Stimulated activated CD8-positive, alpha-beta memory T cell treated with anti-CD3 and anti-CD28 coated beads, Interleukin-4, amount 100 ng/mL, for 48 hours (primary cell): ENCODE measurements at places on chromosomes 6 and 20.

- DNase-seq = no peak
These were observed 469.1 kb downstream of the BTBD3 start for GRCh38 chr20:12386821-12387220.

DNA sequence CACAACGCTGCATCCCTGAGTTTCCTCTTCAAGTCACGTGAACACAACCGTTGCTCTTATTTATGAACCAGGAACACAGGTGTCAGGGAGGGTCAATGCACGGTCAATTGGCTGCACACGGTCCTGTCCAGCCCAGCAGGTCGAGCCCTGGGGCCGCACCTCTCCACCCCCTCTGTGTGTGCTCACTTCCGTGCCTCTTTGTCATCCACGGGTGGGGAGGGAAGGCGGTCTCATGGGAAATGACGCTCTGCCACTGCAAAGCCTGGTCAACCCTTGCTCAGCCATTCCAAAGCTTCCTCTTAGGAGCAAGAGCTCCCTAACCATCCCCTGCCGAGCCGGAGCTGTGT is 38.7 kb downstream of the DACT2 start:
- DNase-seq = no peak

- no peak for DNase-seq
These were observed 218.7 kb downstream of the TRDN start for GRCh38 chr6:123418071-123418470.

DNA sequence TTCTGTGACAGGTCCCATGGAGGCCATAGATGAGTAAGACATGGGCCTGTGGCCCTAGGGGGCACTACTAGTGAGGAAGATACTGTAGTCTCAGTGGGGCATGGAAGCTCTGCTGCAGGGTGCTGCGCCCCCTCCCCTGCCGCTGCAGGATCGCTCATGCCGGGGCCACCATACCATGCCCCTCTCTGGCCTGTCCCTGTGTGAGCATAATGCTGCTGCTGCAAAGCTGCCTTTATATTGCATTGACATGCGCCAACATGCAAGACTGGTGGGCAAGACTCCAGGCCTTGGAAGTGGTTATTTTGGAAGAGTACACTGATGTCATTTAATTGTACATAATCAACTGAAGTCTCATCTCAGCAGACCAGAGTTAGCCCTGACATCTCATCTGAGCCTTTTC is 60.0 kb downstream of the TOX2 start:
- no peak for DNase-seq

DNA sequence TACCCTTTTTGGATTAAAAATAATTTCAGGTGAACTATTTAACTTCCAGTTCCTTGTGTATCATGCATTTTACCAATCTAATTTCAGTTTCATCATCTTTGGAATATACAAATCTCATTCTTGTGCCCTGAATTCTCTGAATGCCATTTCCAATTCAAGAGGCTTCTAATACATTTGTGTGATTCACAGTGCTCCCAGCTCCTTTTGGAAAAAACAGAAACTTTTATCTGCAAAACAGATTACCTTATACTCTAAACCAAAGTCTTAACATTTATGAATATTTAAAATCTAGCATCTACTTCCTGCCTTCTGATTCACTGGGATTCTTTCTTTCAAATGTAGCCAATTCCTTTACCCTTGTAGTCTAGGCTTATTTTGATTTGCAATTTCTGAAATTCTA is 11.1 kb upstream of the PEX7 start:
- no peak for DNase-seq

- no peak for DNase-seq
These were observed 11.7 kb upstream of the MDGA1 start for GRCh38 chr6:37709250-37709931.

GRCh38 chr6:163725008-163725941 is 310.8 kb downstream of the QKI start:
- no peak for DNase-seq

DNA sequence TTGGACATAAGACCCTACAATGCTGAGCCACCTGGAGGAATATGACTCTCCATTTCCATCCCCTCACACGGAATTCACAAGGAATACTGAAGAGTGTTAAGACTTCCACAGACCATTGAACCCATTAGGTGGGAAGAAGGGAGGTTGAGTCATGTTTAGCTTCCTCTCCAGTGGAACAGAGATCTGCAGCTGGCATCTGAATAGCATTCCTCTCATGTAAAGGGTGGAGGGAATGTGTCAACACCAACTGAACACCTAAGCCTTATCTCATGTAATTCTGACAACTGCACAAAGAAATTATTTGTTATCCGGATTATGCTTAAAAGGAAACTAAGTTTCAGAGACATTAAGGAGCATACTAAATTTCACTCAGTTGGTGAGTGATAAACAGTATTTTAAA is 705.9 kb downstream of the MAFB start:
- DNase-seq = no peak

- peak; percentile 17 for DNase-seq
These were observed 18.9 kb downstream of the SYTL3 start for GRCh38 chr6:158668707-158669103.

GRCh38 chr6:112851146-112851545 is 504.0 kb downstream of the RFPL4B start:
- DNase-seq = no peak

DNA sequence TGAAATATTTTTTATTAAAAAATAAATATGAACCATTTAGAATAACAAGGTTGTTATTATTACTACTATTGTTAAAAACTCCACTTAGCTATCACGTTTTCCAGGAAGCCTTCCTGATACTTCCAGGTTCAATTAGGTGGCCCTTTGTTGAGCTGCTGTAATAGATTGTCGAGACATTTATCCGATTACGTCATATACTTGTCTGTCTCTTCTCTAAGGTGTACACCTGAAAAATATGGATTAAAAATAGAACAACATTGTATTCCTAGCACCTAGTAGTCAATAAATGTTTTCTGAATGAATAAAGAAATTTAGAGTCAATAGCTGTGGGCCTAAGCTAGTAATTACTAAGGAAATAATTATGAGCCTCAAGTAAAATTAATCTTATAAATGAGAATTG is 359.6 kb downstream of the RNF144B start:
- no peak for DNase-seq

DNA sequence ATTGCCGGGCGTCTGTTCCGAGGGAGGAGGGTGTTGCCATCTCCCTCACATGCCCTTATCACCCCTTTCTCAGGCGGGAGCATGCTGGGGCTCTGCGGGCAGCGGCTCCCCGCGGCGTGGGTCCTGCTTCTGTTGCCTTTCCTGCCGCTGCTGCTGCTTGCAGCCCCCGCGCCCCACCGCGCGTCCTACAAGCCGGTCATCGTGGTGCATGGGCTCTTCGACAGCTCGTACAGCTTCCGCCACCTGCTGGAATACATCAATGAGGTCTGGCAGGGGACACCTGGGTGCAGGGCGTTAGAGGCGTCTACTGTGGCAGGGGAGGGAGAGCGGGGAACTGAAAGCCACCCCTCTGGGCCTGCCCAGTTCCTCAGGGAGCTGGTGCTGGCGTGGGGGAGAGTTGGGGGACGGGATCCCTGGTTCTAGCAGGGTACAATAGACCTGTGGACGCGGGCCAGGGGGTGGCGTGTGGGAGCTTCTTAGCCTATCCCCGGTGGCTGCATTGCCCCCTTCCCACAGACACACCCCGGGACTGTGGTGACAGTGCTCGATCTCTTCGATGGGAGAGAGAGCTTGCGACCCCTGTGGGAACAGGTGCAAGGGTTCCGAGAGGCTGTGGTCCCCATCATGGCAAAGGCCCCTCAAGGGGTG is 697 bp downstream of the PPT2 start:
- peak; percentile 68 for DNase-seq

DNA sequence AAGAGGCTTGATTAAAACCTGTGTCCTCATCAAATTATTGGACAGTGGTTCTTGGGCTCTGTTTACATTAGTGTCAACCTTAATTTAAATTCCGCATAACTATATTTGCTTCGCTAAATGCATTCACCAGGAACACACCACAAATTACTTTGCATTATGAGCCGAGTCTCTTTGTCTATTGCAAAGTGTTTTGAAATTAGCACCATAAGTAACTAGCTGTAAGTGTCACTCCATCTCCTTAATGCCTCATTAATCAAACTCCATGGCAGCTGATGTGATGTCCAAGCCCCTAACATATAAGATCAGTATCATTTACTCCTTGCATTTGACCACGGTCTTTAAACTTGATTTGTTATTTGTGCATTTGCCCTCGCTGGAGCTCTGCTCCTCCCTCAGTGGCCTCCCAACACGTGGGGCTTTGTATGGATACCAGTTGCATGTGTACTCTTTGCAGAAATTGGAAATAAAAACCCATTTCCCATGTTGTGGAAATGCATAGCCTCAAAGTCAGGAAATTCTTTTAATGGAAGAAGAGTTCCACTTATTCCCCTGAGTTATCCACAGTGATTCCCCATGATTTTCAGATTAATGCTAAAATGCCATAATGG is 24.6 kb downstream of the FOXA2 start:
- no peak for DNase-seq

- DNase-seq = no peak
These were observed 98.4 kb downstream of the DOK5 start for GRCh38 chr20:54573838-54574237.

GRCh38 chr6:116102873-116103272 is 2.2 kb downstream of the NT5DC1 start:
- no peak for DNase-seq

GRCh38 chr20:63735859-63736718 is at the start of gene LIME1:
LIME1 (plus strand) TSS chr20:63736664; CDS start chr20:63737550, 886 bp downstream.
- DNase-seq = peak; percentile 73

DNA sequence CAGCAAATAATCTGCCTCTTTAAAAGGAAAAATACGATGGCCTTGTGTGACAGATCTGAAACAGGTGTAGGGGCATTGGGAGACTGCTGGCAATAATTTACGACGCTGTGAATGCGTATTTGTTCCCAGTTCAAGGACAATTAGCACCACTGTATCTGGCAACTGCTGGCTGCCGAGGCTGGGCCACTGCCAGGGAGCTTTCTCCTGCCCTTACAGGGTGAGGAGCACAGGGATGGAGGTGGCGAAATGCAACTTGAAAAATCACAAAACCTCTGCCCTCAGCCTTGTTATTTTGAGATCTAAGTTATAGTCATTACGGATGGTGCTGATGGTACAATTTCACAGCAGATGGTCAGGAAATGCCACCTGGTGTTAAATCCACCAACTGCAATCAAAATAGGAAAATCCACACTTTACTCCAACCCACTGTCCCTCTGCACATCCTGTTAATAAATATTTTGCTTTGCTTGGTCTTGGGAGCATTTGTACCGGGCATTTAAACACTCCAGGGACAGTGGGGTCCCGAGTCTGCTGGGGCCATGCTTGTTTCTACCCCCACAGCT is 6.4 kb downstream of the MYLK4 start:
- DNase-seq = no peak

- DNase-seq = no peak
These were observed 593.7 kb downstream of the EPM2A start for GRCh38 chr6:145141572-145141971.

- DNase-seq = no peak
These were observed 5.3 kb downstream of the MAN1A1 start for GRCh38 chr6:119344306-119344705.

DNA sequence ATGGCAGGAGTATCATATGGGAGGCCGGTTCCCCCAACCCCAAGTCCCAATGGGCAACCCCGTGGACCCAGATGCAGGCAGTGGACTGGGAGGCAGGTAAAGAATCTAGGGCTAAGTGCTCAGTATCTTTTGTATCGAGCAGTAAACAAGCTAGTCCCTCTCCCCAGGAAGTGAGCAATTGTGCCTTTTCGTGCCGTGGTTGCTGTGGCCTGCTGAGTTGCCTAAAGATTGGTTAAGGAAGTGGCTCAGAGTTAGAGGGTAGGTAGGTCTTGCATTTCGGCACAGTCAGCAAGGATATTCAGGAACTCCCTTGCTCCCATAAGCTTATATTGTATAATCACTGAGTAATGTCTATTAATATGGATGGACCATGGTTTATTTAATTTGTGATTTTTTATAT is 1.3 kb upstream of the DNAH8 start:
- DNase-seq = peak; percentile 74

- peak; percentile 27 for DNase-seq
These were observed 62.8 kb upstream of the FOXO3 start for GRCh38 chr6:108497883-108498282.

- peak; percentile 84 for DNase-seq
These were observed 16.1 kb upstream of the ZNF217 start for GRCh38 chr20:53609491-53610445.

GRCh38 chr6:152648105-152648504 is 10.9 kb upstream of the SYNE1 start:
- no peak for DNase-seq

DNA sequence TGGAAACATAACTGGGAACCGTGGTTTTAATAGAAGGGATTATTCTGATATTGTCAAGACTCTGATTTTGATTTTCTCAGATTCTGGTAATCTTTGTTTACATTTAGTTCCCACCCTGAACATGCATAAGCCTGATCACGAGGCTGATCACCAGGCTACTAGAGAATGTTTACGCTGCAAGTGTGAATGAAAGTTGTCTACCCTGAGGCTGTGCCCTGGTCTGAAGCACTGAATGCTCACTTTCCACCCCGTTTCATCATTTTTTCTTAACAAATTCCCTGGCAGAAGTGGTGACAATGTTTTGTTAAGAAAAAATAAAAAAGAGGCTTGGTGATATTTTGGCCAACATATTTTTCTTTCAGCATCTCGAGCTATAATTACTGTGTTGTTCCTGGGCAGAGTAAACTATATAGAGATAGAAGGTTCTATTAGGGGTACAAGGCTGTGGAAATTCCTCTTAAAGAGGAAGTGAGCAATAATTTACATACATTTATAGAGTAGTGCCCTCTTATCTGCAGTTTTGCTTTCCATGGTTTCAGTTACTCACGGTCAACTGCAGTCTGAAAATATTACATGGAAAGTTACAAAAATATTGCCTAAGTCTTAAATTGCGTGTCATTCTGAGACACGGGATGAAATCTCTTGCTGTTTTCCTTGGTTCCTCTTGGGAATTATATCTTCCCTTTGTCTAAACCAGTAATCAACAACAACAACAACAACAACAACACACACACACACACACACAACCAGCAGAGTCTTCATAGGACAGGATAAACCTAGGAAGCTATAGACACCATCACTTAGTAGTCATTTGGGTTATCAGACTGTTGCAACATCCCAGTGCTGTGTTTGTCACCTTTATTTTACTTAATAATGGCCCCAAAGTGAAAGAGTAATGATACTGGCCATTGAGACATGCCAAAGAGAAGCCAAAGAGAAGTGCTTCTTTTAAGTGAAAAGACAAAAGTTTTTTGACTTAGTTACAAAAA is 566.6 kb upstream of the CITED2 start:
- no peak for DNase-seq

DNA sequence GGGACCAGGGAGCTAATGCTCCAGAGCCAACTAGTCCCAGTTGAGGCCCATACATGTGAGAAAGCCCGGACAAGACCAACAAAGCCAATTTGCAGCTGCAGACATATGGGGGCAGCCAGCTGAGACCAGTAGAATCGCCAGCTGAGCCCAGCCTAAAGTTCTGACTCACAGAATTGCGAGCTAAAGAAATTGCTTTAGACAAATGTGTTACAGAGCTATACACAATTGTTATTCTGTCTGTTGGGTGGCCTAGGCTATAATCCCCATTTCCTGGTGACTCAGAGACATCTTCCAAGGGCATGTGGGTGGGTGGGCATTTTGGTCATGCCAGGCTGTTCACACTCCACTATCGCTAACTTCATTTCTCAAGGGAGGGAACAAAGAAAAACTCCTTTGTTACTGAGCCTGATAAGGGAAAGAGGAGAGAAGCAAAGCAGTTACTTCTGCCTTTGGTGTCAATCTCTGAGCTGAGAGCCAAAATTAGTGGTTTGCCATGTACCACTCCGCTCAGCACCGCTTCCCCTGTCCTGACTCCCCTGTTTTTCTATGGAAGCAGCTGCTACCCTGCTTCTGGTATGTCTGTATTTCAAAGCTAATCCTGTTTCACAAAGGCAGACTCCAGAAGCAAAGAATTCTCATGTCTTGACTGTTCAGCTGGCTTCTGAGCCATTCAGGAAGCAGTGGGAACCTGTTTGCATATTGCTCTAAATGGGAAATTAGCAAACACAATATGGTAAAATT is 26.1 kb downstream of the SCP2D1 start:
- DNase-seq = no peak
